AG04449 (cell line): ENCODE measurements at places on chromosomes 7 and 10.
A peak's percentile ranks its signal among the peaks of the same experiment; 100 is the strongest.

- no peak for DNase-seq
These were observed 1.1 kb upstream of the MKLN1 start for GRCh38 chr7:131326576-131326975.

GRCh38 chr7:152590481-152590880 is 85.5 kb downstream of the XRCC2 start:
- DNase-seq, result no peak

GRCh38 chr10:100847440-100847839 is 65.3 kb upstream of the SLF2 start:
- no peak for DNase-seq

- DNase-seq, result no peak
These were observed 49.0 kb downstream of the NDUFB2 start for GRCh38 chr7:140745266-140746058.

- DNase-seq, result no peak
These were observed 289.2 kb upstream of the NRP1 start for GRCh38 chr10:33623669-33624068.

DNA sequence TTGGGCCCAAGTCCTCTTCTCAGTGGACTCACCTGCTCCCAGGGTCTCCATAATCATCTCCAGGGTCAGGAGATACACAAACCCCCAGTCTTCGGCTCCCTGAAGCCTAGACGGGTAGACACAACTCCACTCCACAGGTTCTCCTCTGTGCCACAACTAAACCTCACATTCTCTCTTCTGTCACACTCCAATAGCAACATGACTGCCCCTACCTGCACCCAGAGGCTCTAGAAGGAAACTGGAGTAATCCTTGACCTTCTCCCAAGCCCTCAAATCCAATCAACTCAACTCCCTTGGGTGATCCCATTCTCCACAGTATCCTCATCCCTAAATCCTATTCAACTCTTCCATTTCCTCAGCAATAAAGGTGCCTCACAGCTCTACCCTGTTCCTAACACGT is 16.2 kb downstream of the HNRNPF start:
- DNase-seq, result no peak

DNA sequence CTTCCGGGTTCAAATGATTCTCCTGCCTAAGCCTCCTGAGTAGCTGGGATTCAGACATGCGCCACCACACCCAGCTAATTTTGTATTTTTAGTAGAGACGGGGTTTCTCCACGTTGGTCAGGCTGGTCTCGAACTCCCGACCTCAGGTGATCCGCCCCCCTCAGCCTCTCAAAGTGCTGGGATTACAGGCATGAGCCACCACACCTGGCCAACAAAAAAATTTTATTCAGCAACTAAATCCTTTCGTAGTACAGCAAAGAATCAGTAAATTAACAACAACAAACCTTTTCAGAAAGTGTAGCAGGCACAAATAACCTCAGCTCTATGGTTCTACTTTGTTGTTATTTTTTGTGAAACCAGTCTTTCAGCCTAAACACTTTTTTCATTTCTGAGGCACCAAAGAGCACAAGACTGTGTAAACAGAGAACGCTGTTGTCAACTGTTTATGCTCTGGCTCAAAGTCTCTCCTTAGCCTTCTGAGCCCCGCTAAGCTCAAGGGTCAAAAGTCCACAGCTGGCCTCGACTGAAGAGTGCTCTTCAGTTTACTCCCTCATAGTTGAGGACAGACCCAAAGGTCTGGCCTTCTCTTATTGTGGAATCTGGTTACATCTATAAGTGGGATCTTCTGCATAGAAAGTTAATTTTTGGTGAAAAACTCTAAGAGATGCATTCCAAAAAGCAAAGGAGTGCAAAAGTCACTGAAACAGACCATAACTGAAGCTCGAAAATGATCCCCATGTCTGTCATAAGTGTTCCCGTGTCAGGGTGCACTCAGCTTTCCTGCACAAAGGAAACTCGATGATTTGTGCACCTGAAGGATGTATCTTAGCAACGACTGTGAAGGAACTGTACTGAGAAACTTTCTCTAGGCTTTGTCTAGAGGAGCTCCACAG is 24.6 kb upstream of the DDX50 start:
- DNase-seq, result no peak

DNA sequence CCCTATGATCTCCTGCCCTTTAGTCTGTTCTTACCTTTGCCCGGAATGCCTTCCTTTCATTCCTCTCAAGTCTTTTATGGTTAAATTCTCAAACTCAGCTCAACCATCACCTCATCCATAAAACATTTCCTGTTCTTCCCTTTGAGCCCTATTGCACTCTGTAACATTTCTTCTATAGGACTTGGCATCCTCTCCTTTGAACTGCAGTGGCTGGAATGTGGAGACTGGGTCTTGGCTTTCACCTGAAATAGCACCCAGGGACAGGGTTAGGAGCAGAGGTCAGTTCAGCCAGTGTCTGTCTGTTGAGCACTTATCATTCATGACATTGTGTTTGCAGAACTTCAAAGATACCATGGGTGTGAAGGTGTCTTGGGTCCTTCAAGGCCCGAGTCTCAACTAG is 7.2 kb downstream of the NFE2L3 start:
- DNase-seq, result no peak

DNA sequence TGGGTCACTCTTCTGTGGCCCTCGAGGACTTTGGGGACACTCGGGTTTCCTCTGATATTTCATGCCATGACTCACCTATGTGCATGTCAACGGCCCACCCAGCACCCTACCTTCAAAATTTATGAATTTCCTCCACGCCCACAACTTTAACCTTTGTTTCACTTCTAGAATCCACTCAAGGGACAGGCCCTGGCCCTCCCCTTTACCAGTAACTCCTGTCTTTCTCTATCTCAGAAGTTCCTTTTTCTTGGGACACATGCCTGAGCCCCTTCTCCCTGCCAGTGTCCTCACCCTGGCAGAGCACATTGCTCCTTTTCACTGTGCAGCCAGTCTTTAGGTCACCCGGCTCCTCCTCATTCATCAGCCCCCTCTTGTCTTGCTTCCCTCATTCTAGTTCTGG is 282.5 kb upstream of the KLF6 start:
- DNase-seq, result no peak

DNA sequence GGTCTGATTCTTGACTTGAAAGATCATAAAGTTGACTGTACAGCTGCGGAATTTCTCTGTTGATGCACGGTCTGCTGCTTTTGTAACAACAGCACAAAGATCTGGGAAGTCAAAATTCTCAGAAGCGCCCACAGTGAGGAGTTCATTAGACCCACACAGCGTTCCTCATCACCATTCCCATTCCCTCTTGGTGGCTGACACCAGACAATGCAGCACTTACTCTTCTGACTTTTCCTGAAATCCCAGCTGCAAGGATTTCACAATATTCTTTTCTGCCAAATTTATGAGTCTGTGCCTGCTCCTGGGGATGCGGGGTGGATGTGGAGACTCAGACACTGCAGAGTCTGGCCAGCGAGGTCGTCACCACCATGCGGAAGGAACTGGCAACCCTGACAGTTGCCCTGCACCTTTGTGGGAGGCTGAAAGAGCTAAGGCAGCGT is 233.9 kb downstream of the FANK1 start:
- DNase-seq, result no peak

DNA sequence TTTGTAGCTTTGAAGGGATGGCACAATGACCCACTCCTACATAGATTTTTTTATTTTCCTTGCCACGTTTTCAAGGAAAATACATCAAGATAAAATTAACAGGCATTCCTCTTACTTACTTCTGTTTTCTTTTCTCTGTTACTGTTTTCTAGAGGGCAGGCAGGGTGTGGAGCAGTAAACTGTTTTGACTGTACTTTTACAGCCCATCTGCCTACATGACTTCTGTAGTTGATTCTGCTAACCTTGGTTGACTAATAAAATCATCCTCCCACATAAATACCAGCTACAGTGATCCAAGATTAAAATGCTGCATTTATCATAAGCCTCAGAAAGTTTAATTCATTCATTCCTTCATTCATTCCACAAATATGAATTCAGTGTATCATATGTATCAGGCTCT is 158.5 kb downstream of the TRIL start:
- DNase-seq, result no peak

GRCh38 chr10:60205741-60206140 is 183.9 kb downstream of the ANK3 start:
- no peak for DNase-seq

DNA sequence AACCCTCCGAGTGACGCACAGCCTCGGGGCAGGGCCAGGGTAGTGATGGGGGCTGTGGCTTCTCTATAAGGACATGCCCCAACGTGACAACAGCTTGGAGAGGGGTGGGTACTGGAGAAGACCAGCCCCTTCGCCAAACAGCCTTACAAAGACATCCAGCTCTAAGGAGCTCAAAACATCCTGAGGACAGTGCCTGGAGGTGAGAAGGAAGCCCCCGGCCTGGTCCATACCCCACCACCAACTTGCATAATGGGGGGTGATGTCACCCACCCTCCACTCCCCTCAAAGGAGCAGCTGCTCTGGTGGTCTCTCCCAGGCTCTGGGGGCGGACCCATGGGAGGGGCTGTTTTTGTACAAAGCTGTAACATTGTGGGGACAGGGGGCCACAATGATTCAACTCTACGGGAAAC is 15.1 kb downstream of the PRSS2 start:
- DNase-seq, result no peak

DNA sequence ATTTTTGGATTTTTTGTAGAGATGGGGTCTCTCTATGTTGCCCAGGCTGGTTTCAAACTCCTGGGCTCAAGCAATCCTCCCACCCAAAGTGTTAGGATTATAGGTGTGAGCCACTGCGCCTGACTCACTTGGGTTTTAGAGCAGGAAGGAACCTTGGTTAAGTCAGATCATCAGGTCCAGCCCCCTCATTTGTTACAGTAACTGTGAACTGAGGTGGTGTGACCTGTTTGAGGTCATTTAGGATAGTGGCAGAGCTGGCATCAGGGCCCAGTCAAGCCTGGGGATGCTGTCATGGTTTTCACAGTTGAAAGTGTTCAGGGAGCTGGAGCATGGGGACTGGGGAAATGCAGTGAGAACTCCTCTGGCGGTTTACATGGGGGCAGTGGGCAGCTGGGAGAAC is 159.6 kb downstream of the TAX1BP1 start:
- no peak for DNase-seq

- no peak for DNase-seq
These were observed 439.6 kb downstream of the GRID1 start for GRCh38 chr10:85926986-85927385.

GRCh38 chr7:94906065-94906851 is 1.1 kb upstream of the PPP1R9A start:
- DNase-seq, result no peak

- peak; percentile 28 for DNase-seq
These were observed 90.8 kb downstream of the NRF1 start for GRCh38 chr7:129702316-129702715.

DNA sequence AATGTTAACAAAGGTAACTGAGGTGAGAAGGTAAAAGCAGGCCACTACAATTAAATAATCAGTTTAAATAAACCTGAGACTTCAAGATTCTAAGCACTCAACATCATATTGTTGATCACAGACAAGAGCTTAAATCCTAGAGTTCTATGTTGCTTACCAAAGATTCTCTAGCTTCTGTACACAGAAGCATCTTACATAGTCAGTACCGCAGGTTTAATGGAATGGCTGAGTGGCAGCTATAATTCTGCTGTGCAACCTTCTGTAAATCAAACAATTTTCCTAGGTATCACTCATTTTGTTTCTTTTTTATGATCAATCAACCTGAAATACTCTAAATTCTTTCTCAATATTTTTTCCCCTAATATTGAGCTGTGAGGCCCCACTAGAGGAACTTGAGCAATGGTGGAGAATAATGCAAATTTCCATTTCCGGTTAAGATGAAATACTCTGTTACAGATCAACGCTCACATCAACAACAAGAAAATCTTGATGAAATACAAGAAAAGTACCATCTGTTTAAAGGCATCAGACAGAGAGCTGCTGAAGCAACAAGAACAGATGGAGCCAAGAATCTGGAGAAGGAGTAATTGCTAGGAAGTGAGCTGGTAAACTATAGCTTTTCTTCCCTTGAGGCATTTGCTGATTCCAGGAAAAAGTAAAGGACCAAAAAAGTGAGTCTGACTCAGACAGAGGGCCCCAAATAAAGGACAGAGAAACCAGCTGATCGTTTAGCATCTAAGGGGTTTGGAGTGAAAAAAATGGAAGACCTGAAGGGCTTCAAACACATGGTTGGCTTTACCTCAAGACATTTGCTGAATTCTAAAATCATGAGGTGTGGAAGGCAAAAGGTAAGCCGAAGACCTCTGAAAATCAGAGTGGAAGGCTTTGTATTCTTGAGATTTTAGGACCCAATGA is 22.6 kb downstream of the PNPLA8 start:
- no peak for DNase-seq

DNA sequence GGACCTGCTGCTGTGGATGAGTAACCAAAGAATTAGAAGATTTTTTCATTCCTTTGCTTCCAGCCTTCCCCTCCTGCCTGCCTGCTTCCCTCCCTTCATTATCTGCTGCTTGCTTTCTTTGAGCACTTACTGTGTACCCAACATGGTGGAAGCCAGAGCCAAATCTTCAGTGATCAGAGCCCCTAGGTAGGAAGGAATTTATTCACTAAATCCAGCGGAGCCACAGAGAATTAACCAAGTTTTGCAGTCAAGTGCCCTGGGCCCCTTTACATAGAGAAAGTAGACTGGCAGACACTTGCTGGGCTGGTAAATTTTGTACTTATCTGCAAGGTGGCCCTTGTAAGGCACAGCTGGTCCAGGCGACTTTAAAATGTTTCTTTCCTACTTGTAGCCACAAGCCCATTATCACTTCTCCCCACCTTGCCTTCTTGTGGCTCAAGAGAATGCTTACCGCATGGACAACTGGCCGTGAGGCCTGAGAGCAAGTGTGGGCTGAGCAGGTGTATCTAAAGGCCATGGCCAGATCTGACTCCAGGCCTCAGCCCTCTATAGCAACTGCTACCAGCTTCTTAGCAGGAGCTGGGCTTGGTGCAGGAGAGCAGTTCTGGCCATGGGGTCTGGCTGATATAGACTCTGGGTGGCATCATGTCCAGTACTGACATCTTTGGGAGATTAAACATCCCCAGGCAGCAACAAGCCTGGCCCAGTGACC is 11.1 kb downstream of the UNC5B start:
- DNase-seq, result no peak

- DNase-seq, result no peak
These were observed 24.8 kb upstream of the CAMK1D start for GRCh38 chr10:12324530-12324929.

DNA sequence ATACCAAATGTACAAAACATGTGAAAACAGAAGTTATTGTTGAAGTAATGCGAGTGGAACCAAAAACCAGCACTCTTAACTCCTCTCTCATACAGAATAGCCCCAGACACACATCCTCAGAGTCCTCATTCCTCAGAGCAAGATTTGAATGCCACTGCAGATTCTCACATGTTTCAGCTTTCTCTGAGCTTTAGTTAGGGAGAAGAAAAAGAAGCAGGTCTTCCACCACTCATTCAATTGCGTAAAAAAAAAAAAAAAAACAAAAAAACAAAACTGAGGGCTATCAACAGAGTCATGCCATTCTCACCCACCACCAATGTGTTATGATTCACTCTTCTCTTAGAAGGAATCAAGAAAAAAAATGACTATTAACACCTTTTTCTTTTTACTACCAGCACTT is 287.7 kb downstream of the IPMK start:
- DNase-seq, result no peak

GRCh38 chr7:45240273-45240771 is 82.7 kb downstream of the RAMP3 start:
- DNase-seq, result no peak
